Suppressor macrophage (primary cell): ENCODE measurements at places on chromosomes 2 and 18.

DNA sequence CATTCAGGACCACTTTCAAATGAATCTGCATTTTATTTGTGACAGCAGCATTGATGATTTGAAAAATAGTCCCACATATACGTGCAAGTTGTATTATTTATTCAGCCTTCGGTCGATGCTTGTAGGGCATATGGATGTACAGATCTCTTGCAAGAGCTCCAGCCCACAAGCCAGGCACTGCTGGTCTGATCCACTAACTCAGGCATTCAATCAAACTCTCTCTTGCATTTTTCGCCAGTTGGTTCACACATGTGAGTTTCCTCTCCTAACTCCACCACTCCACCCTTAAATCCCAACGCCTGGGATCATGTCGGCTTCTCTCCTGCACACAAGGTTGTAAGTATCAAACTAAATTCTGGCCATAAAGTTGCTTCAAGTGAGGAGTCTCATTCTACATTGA, 318.7 kb downstream of the CYP26B1 start:
- DNase-seq, result no peak

DNA sequence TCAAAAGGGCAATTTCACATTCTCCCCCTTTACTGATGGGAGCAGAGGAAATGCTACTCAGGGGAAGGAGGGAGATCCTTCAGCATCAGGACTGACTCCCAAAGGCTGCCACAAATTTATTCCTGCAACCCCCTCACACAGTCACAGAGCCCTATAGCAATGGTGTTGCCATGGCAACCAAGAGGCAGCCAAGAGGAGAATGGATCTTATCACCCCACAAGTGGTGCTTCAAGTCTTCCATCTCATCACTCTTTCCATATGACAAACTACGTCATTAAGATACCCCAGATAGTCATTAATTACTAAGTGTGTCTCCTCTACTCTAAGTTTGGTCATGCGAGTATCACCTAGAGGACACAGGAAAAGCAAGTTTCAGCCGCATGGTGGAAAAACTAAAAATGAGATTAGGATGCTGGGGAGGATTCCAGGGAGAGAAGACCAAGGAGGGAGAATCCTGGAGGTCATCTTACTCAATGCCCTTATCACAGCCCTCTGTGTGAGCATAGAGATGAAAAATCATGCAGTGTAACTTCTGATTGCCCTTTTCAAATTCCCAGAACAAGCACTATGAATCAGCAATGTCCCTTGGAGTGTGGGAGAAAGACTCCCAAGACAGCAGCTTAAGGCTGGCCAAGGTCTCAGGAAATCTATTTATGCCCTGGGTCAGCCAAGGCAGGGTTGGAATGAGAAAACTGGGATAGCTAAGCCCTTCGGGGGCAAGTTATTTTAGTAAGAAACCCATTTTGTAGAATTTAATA, 885.7 kb upstream of the KLHL29 start:
- DNase-seq, result no peak

DNA sequence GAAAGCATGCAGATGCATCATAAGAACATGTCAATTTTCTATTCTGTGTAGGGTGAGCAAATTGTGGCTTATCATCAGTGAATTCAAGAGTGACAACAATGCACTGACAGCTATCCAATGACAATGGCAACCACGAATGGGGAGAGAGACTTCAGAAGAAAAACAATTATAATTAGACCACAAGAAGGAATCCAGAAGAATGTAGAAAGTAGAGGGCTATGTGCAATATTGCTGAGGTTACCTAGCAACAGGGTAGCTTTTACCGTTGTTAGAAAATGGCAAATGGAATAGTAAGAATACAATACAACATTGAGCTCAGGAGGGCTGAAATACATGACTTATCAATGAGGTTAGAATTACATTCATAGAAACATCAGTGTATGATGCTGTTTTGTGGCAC, 71.1 kb upstream of the SESTD1 start:
- DNase-seq, result no peak

GRCh38 chr18:48996901-48997463, 46.2 kb upstream of the SMAD7 start:
- DNase-seq, result peak; percentile 29

- DNase-seq, result no peak
These were observed 49.3 kb upstream of the GALNT3 start for GRCh38 chr2:165843351-165843750.

DNA sequence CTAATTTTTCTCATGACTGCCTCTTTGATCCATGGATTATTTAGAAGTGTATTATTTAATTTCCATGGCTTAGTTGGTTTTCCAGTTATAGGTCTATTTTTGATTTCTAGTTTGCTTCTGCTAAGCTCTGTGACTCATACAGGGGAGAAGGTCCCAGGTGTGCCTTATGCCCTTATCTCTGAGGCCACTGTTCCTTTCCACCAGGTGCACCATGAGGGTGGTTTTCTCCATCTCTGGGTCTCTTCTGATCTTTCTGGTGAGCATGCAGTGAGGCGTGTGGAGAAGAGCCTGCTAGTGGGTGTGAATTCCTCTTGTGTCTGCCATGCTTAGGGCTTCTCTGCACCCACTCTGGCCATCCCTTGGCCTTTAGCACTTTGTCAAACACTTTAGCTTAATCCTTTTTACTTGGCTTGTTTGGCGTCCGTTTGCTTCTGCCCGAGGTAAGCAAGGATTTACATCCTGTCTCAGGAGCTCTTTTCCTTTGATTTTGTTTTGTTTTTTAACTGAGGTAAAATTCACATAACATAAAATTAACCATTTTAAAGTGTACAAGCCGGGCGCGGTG, 129.8 kb upstream of the ARL4C start:
- no peak for DNase-seq

- peak; percentile 90 for DNase-seq
These were observed 69.6 kb downstream of the POLR1A start for GRCh38 chr2:86035883-86036668.

DNA sequence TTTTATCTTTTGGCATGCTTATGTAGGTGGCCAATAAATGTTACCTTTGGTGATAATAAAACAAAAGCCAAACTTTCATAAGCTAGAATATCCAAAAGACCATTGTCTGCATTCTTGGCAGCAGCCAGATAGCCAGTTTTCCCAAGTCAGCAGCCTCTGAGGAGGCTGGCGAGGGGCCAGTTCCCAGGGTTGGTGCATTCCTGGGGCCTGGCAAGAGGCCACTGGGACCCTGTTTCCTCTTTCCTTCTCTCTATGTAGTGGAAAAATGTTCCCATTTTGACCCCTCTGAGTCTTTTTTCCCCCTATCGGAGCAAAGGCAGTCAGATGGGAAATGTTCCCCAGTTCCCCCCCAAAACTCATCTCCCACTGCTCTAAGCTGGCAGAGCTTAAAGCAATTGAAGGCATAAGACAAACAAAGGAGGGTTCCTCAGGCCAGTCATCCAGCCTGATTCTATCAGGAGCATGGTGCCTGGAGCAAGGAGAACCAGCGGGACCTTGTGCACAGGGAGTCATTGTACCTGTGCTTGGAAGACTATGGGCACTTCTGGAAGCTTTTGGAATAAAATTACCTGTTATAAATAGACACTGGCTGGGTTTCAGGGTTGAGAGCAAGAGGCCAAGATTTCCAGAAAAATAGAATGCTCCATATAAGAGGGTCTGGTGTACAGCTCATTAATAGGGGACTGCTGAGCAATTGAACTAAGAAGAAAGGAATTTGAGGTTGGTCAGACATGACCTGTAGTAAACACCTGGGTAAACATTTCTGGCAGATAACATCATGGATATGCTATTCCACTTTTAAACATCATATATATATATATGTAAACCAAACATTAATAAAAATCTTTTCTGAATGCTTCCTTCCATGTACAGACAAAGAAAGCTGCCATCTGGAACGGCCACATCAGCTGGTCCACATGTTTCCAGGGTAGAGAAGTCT, 63.4 kb downstream of the NCKAP5 start:
- no peak for DNase-seq
